ENCODE measurements at places on chromosomes 1 and 21. TPM values are rescaled to one million over a fixed set of nuclear protein-coding genes. Genes with fewer than 3 reads are reported as not detected.

DNA sequence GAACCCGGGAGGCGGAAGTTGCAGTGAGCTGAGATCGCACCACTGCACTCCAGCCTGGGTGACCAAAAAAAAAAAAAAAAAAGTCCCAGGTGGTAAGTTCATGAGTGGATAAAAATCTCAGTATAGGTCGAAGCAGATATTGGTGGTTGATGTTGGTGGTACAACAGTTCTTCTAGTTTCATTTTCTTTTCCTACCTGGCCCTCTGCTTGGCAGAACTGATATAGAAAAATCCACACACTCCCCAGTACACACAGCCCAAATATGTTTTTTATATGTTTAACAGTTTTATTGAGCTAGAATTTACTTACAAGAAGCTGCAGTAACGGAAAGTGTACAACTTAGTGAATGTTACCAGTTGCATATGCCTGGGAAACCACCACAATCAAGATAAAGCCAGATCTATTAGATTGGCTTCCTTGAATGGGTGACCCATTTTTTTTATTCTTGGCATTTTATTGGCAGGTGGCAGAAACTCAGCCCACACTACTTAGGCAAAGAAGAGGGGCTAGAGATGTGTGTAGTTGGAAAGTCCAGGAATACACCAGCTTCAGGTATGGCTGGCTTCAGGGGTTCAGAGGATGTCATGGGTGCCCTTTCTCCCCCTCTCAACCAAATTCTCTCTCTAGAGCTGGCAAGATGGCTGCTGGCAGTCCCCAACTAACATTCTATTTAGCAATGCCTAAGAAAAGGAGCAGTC is 118.3 kb upstream of the SLC25A33 start:
- no peaks in the 10 kb centered on the region for H3K36me3 ChIP-seq
- H3K4me3 ChIP-seq, result no peak overlapping the region
- H3K27ac ChIP-seq, result no peak overlapping the region
- no peaks in the 10 kb centered on the region for H3K27me3 ChIP-seq
- peaks cover 58% of the 10 kb centered on the region for H3K4me1 ChIP-seq
- no peak for DNase-seq

The TOE1 gene
- 13.3 TPM for total RNA-seq

The DESI2 gene
- 26.2 TPM for total RNA-seq

GRCh38 chr1:205615789-205616188 is 16.0 kb downstream of the ELK4 start:
- peaks cover 36% of the 10 kb centered on the region for H3K36me3 ChIP-seq
- no peak for DNase-seq
- no peak overlapping the region for H3K4me3 ChIP-seq
- H3K27ac ChIP-seq, result no peak overlapping the region
- no peaks in the 10 kb centered on the region for H3K4me1 ChIP-seq

GRCh38 chr1:5830771-5831599 is 161.2 kb downstream of the NPHP4 start:
- H3K27me3 ChIP-seq, result no peaks in the 10 kb centered on the region
- H3K27ac ChIP-seq, result no peak overlapping the region
- no peak for DNase-seq
- no peaks in the 10 kb centered on the region for H3K36me3 ChIP-seq
- H3K4me3 ChIP-seq, result no peak overlapping the region

- H3K4me3 ChIP-seq, result no peak overlapping the region
- H3K27me3 ChIP-seq, result no peaks in the 10 kb centered on the region
- H3K36me3 ChIP-seq, result peaks cover 6% of the 10 kb centered on the region
- DNase-seq, result no peak
These were observed 18.1 kb upstream of the PGD start for GRCh38 chr1:10380594-10381275.

- H3K4me3 ChIP-seq, result no peak overlapping the region
- no peak for DNase-seq
- H3K36me3 ChIP-seq, result no peaks in the 10 kb centered on the region
- no peaks in the 10 kb centered on the region for H3K27me3 ChIP-seq
- no peaks in the 10 kb centered on the region for H3K4me1 ChIP-seq
These were observed 144.0 kb downstream of the CNIH3 start for GRCh38 chr1:224760163-224760562.

DNA sequence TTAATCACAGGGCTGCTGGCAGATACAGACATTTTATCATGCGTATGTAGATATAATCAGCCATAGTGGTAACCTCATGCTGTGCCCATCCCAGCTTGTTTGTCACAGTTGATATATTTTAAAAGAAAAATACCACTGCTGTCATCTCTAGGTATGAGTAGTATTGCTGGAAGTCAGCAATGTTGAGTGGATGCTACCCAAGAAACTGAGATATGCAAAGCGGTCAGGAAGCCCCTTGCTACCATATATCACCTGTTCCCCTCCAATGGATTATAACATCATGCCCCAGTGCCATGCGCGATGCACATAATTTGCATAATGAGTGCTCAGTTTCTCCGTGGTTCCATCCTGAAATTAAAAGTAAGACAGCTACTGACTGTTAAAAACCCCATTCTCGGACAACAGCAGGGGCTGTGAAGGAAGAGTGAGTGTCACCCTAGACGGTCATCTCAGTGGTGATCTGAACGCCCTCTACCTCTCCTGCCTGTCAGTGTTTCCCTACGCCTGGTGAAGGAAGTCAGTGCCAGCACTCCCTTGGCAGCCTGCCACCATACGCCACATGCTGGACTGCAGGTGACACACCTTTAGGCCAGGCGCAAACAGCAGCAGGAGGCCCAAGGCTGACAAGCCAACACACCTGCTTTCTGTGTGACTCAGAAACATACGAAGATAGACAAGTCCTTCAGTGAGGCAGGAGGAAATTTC is 2.7 kb downstream of the IL10RB start:
- H3K27me3 ChIP-seq, result no peaks in the 10 kb centered on the region
- H3K27ac ChIP-seq, result peak overlapping the region; percentile 10
- no peak for DNase-seq

DNA sequence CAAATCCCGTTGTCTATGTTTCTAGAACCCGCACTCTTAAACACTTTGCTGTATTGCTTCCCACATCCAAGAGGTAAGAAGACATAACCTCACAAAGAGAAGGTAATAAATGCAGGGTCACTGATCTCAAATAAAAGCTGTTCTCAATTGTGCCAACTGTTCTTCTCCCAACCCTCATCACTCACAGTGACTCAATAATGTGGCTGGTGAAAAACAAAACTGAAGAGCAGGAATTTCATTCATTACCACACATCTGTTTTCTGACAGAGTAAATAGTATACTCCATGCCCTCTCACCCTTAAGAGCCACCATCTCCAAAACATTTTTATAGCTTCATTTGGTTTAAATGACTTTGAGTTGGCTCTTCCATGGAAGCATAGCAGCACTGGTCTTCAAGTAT is 6.2 kb upstream of the ERICH3 start:
- no peak overlapping the region for H3K27ac ChIP-seq
- no peaks in the 10 kb centered on the region for H3K4me1 ChIP-seq
- H3K27me3 ChIP-seq, result no peaks in the 10 kb centered on the region
- no peaks in the 10 kb centered on the region for H3K36me3 ChIP-seq
- no peak for DNase-seq

DNA sequence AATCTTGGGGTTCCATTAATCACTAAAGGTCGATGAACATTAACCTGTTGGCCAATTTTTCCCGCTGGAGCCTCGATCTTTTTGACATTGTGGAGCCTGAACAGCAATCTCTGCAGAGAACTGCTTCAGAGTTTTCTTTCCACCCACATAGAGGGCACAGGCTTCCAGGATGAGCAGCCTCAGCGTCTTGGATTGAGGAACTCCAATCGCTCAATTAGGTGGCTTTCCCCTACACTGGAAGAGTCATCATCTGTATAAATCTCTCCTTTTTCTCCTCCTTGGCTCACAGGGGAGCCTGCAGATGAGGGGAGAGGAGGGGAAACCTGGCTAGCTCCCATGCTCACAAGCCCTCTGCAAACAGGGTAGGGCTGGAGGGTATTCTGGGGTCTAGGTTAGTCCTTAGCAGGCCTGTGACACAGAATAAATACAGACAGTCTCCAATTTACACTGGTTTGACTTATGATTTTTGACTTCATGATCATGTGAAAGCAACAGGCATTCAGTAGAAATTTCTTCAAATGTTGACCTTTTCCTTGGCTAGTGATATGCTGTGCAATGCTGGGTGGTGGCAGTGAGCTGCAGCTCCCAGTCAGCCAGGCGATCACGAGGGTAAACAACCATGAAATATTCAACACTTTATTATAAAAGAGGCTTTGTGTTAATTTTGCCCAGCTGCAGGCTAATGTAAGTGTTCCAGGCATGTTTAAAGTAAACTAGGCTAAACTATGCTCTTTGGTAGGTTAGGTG is 80.8 kb downstream of the PGBD5 start:
- no peaks in the 10 kb centered on the region for H3K36me3 ChIP-seq
- no peaks in the 10 kb centered on the region for H3K4me1 ChIP-seq
- DNase-seq, result no peak
- H3K4me3 ChIP-seq, result no peak overlapping the region

DNA sequence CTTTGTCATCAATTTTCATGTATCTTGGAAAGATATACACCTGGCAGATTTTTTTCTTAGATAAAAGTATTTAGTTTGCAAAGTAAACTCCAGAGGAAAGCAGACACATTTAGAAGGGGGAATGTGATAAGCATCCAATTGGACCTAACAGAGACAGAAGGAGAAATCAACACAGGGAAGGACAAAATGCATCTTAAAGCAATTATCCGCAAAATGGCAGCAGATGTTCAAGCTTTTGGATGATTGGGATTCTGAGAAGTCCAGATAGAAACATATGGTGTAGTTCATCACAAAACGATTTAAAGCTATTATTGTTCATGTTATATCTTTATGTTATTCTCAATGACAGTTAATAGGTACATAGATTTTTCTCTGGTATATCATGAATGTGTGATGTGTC is 1153.1 kb upstream of the B3GALT2 start:
- H3K4me3 ChIP-seq, result no peak overlapping the region
- H3K36me3 ChIP-seq, result no peaks in the 10 kb centered on the region
- H3K27me3 ChIP-seq, result no peaks in the 10 kb centered on the region

The OR2L2 gene
- under 0.01 TPM for total RNA-seq

The SLC44A3 gene
- 4.7 TPM for total RNA-seq

GRCh38 chr1:154446292-154446691 is 41.1 kb downstream of the IL6R start:
- no peak overlapping the region for H3K4me3 ChIP-seq
- no peak for DNase-seq
- H3K4me1 ChIP-seq, result peaks cover 25% of the 10 kb centered on the region
- H3K27me3 ChIP-seq, result no peaks in the 10 kb centered on the region
- H3K36me3 ChIP-seq, result no peaks in the 10 kb centered on the region

The ADCY10 gene
- 0.09 TPM for total RNA-seq

GRCh38 chr21:24941316-24942185 is 665.7 kb downstream of the MRPL39 start:
- H3K4me1 ChIP-seq, result no peaks in the 10 kb centered on the region
- H3K27me3 ChIP-seq, result no peaks in the 10 kb centered on the region
- H3K4me3 ChIP-seq, result no peak overlapping the region
- DNase-seq, result no peak
- no peak overlapping the region for H3K27ac ChIP-seq
- no peaks in the 10 kb centered on the region for H3K36me3 ChIP-seq

GRCh38 chr1:32873484-32873883 is 2.8 kb upstream of the FNDC5 start:
- no peak for DNase-seq
- H3K36me3 ChIP-seq, result no peaks in the 10 kb centered on the region
- peaks cover 20% of the 10 kb centered on the region for H3K4me1 ChIP-seq
- no peak overlapping the region for H3K4me3 ChIP-seq
- peaks cover 36% of the 10 kb centered on the region for H3K27me3 ChIP-seq

The CLIC6 gene
- total RNA-seq, result 3.3 TPM

GRCh38 chr1:91891454-91891853 is 5.5 kb upstream of the TGFBR3 start:
- H3K4me3 ChIP-seq, result no peak overlapping the region
- no peak for DNase-seq
- peaks cover 9% of the 10 kb centered on the region for H3K4me1 ChIP-seq
- H3K27me3 ChIP-seq, result peaks cover 12% of the 10 kb centered on the region
- no peaks in the 10 kb centered on the region for H3K36me3 ChIP-seq

The HYI gene
- total RNA-seq, result 10.8 TPM

GRCh38 chr1:214791961-214792360 is 189.0 kb downstream of the CENPF start:
- no peak overlapping the region for H3K27ac ChIP-seq
- no peaks in the 10 kb centered on the region for H3K4me1 ChIP-seq
- DNase-seq, result no peak
- H3K36me3 ChIP-seq, result no peaks in the 10 kb centered on the region

DNA sequence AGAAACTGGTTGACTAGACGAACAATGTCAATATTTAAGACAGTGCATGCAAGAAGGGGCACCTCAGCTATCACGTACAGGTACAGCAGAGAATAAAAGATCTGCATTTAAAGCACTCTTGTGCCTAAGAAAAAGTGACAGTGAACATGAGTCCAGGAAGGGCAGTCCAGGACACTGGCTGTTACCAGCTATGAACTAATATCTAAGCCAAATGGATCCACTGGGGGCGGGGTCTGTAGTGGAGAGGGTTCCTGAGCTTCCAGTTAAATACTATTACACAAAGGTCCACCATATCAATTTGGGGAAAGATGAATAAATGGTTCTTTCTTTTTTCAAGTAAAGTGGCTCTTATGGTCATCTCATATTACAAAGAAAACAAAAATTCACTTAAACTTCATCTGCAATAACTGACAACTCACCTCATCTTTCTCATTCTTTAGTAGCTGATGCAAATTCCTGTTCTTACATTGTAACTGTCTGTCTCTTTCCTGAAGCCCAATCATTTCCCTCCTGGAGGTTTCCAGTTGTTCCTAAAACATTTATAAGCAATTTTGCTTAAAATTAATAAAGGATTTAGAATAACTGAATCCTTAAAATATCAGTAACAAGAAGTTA is 24.5 kb downstream of the SSX2IP start:
- no peaks in the 10 kb centered on the region for H3K4me1 ChIP-seq
- no peak overlapping the region for H3K27ac ChIP-seq
- no peak overlapping the region for H3K4me3 ChIP-seq
- no peaks in the 10 kb centered on the region for H3K27me3 ChIP-seq
- H3K36me3 ChIP-seq, result peaks cover 3% of the 10 kb centered on the region
- DNase-seq, result no peak

DNA sequence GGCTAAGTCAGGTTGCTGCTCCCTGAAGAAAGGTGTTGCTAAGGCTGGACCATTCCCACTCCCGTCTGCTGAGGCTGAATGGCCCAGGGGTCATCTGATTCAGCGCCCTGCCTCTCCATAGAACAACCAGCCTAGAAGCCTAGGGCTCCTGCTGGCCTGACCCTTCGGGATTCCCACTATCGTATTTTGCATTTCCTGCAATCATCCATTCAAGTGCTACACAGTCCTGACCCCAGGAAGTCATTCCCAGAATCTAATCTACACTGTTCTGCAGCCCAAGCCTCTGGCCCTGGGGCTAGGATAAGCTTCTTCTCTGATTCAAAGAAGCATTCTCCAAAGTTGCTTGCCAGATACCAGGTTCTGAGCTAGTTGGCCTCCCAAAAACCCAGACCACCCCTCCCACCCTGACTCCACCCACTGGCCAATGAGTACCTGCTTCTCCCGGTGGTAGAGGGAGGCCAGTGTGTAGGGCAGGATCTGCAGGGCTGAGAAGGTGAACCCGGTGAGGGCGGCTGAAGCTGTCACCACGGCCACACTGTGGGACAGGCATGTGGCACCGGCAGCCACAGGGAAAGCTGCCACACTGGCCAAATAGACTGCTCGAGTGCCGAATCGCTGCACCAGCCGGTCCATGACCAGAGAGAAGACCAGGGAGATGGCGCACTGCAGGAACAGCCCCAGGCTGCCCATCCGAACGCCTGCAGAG is 18.7 kb downstream of the SLC45A3 start:
- H3K4me1 ChIP-seq, result peaks cover 19% of the 10 kb centered on the region
- DNase-seq, result no peak
- no peaks in the 10 kb centered on the region for H3K36me3 ChIP-seq
- H3K27ac ChIP-seq, result no peak overlapping the region

Measured in thymus (tissue), 14 donors.